HS-27A (cell line): ENCODE measurements at places on chromosomes 6 and 20.
A peak's percentile ranks its signal among the peaks of the same experiment; 100 is the strongest.

DNA sequence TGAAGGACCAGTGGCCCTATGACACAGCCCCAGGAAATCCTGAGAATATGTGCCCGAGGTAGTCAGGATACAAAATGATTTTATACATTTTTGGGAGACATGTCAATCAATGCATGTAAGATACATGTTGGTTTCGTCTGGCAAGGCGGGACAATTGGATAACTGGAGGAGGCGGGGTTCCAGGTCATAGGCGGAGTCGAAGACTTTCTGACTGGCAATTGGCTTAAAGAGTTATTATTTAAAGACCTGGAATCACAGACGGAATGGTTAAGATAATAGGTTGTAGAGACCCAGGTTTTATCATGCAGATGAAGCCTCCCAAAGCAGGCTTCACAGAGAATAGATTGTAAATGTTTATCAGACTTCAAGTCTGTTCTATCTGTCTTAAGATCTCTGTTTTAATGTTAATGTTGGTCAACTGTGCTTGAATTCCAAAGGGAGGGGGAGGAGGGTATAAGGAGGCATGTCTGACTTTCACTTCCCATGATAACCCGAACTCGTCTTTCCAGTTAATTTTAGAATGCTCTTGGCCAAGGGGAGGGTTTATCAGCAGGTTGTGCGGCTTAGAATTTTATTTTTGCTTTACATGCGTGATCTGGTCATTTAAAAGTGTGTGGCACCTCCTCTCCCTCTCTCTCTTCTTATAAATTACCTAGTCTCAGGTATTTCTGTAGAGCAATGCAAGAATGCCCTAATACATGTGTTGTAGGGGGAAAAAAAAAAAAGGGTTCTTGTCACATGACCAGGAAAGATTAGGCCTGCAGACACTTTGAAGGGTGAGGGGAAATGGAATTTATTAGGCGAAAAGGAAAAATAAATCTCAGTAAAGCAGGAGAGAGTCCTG lies 230.7 kb downstream of the NFATC2 start:
- DNase-seq = no peak

DNA sequence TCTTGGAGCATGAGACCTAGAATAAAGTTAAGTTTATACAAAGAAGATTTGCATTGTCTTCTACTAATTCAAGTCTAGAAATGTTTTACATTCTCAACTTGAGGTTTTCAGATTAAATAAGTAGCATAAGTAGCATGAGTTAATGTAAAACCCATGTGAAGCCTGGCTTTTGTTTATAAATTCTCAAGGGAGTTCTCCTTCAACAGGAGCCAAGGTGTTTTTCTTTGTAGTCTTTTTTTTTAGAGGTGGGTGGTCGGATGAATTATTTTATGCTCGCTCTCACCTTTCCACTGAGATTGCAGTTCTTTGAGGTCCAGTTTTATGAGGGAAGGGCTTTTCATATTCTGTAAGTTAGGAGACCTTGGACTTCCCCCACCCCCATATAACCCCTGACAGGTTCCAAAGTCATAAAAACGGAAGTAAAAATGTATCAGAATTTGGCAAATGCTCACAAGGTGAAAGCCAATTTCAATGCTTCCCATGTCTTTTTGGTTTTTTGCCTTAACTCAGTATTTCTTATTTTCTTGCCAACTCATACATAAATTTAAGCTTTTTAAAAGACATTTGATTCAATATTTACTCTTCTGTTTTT lies 244.3 kb upstream of the ASCC3 start:
- no peak for DNase-seq

DNA sequence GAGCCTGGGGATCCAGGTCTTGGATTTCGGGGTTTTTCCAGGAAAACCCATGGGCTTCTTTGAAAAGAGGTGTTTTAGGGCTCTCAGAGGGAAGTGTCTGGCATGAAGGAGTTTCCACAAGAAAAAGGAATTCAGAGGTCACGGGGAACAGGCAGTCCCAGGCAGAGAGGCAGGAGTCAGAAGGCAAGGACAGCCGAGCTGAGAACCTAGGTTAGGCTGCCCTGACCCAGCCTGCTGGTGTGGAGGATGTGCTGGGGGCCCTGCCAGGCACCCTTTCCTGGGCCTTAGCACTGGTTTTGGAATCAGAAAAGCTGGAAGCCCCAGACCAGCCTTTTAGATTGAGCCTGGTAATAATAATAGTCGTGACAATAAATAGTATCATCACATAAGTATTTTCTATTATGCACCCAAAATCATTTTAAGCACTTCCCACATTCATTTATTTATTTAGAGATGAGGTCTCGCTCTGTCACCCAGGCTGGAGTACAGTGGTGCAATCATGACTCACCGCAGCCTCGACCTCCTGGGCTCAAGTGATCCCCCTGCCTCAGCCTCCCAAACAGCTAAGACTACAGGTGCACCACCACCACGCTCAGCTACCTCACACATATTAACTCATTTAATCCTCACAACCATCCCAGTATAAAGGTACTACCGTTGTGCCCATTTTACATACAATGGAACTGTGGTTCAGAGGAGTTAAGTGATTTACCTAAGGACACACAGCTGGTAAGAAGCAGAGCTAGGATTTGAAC lies 19.9 kb downstream of the TGM2 start:
- no peak for DNase-seq

- no peak for DNase-seq
Observed at GRCh38 chr6:41718828-41719227, 16.6 kb downstream of the TFEB start.

GRCh38 chr6:167113047-167113754 lies 9.7 kb upstream of the CCR6 start:
- no peak for DNase-seq

GRCh38 chr20:24489631-24490260 lies 20.3 kb downstream of the SYNDIG1 start:
- DNase-seq = no peak

GRCh38 chr20:9723501-9724202 lies 115.2 kb downstream of the PAK5 start:
- DNase-seq = no peak

GRCh38 chr20:43375591-43375990 lies 82.1 kb upstream of the SRSF6 start:
- DNase-seq = no peak

DNA sequence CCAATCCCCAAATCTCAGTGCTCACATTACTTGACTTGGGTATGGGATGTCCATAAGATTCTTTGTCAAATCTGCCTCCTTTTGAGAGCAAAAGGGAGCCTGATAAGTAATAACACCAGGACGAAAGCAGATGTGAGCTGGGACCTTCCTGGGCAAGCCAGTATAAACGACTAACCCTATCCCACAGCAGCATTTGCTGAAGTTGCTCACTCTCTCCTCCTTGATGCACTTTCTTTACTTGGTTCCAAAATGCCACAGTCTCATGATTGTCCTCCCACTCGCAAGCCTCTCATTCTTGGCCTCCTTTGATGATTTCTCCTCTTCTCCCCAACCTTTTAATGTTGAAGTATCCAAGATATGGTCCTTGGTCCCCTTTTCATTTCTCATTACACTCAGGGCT lies 44.7 kb upstream of the TAGAP start:
- DNase-seq = no peak

- no peak for DNase-seq
Observed at GRCh38 chr20:62814709-62815065, 2.2 kb upstream of the COL9A3 start.

DNA sequence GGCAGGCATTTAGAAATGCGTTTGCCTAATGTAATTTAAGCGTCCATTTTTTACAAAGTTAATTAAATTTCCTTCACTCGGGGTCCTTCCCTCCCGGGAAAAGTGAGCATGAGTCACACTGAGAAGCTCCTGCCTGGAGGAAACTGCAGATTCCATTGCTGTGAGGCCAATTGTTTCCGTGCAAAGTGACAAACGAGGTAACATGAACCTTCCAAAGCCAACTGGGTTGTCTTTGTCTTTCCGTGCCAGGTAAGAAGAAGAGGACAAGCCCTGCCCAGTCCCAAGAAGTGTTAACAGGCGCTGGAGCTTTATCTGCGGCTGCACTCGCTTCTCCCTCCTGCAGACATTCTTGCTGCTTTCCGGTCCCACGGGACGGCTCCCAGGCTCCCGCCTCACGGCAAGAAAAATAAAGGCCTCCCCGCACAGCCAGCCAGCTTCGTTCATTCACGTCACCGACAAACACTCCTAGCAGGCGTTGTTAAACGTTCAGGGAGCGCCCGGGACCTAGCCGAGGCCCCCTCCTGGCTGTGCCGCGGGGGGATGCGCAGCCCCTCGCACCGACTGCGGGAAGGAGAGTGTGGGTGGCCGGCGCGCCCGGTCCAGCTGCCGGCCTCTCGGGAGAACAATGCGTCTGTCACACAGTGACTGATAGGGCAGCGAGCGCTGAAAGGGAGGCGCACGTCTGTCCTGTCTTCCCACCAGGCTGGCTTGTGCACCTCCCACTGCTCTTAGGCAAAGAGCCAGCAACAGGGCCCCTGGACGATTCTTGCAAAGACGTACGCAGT lies 61.5 kb upstream of the HDDC2 start:
- no peak for DNase-seq

DNA sequence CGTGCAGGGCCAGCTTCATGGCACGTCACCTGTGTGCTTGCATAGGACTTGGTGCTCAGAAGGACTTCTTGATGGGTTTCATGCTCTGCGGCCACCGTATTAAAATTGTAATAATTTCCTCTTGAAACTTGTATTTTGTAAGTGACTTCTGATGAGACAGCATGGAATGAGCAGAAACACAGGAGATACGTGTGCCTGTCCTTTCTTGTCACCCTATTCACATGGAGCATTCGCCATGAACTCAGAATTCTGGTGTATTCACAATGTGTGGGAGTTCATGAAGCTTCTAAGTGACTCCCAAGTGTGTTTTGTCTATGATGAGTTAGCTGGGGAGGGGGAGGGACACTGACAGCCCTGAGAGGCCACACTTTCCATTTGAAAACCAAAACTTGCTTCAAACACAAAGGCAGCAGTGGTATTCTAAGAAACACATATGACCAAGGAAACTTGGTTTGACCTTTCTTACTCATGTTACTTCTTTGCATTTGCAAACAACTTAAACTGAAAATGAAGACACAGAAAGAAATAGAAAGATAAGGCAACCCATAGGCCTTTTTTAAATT lies 92.1 kb upstream of the NEDD9 start:
- DNase-seq = no peak

GRCh38 chr6:154615483-154616025 lies 105.1 kb upstream of the CNKSR3 start:
- DNase-seq = peak; percentile 11

DNA sequence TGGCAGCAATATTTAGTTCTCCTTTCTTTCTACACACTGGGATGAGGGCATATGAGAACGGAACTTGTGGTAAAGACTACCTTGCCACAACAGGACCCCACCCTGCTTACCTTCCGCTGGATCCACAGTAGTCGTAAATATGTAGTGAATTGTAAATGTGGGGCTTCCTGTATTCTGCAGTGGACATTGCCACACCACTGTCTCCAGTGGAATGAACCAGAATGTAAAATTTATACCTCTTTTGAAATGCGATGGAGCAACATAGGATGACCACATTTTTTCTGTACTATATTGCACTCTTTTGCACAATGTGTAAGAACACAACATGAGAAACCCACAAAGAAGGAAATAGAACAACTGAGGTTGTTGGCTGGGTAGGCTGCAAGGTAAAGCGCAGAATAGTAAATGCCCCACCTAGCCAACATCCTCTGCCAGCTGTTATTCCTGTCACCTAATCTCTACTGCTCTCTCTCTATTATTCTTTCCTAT lies 16.1 kb upstream of the RIPOR2 start:
- no peak for DNase-seq

DNA sequence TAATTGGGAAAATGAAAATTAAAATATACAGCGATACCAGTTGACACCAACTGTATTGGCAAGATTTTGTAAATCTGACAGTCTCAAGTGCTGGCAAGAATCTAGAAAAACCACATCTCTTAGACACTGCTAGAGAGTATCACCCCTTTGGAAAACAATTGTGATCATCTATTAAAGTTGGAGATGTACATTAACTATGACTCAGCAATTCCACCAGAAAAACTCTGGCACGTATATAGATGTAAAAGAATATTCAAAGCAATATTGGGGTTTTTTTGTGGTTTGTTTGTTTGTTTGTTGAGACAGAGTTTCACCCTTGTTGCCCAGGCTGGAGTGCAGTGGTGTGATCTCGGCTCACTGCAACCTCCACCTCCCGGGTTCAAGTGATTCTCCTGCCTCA lies 142.9 kb downstream of the HACE1 start:
- no peak for DNase-seq

DNA sequence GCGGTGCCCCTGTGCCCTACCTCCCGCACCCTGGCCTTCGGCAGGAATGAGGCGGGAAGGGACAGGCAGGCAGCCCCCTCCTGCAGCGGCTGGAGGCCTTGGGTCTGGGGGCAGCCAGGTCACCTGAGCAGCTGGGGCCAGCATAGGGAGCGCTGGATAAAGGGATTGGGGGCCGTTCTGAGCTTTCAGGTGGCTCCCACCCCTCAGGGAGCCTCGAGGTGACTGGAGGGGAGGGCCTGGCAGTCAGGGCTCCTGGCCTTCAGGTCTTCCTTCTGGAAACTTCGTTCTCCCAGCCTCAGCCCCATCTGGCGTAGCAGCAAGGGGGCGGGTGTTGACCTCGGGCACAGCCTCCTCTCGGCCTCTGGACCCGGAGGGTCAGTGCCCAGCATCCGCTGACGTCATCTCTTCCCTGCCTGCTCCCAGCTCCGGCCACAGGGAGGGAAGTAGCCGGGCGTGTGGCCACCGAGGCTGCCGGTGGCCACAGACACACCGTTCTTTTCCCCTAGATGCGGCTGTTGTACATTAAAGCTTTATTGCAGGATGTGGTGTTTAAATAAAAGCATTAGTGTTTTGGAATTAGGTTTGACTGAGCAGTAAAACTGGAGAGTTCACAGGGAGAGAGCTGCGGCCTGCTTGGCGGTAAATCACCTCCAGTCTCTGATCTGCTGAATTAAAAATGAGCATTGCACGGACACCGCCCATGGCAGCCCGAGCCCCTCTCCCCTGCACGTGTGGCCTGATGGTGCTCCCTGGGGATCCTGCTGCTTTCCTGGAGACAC lies 80.0 kb upstream of the GATA5 start:
- DNase-seq = no peak

- DNase-seq = no peak
Observed at GRCh38 chr6:42236682-42237473, 19.2 kb upstream of the MRPS10 start.

- no peak for DNase-seq
Observed at GRCh38 chr6:88823998-88824397, 139.4 kb downstream of the RNGTT start.

DNA sequence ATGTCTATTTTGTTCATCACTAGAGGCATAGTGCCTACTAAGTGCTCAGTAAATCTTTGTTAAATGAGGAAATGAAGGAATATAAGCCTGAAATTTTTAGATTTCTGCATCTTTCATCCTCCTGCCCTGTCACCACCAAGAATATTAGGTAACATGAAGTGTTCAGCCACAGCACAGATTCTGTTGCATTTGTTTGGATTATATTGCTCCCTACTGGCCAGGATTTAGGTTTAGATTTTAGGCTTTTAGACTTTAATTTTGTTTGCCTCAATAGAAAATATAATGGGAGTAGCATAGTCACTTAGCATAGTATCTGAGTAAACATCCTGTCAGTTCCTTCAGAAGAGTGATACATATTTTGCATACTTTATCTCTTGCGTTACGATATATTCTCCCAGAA lies 14.2 kb downstream of the FARS2 start:
- DNase-seq = no peak
